ENCODE measurements at places on chromosomes 11 and 22. TPM values are rescaled to one million over a fixed set of nuclear protein-coding genes. Genes with fewer than 3 reads are reported as not detected.
A peak's percentile ranks its signal among the peaks of the same experiment; 100 is the strongest.

DNA sequence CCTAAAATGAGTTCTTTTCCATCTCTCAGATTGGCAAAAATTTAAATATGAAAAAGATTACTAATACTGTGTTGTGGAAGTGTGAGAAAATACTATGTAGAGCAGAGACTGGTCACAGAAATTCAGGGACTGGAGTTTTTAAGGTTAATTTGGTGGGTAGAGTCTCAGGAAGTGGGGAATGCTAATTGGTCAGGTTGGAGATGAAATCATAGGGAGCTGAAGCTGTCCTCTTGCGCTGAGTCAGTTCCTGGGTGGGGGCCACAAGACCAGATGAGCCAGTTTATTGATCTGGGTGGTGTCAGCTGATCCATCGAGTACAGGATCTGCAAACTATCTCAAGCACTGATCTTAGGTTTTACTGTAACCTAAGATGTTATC lies 29.4 kb upstream of the TMEM86A start:
- no peak overlapping the region for H3K4me3 ChIP-seq
- no peaks in the 10 kb centered on the region for H3K36me3 ChIP-seq
- DNase-seq = peak; percentile 52
- no peaks in the 10 kb centered on the region for H3K27me3 ChIP-seq

GRCh38 chr22:35649026-35649553 lies 844 bp downstream of the APOL6 start:
- H3K4me1 ChIP-seq = peaks cover 44% of the 10 kb centered on the region
- DNase-seq = peak; percentile 43

- H3K36me3 ChIP-seq = peaks cover 20% of the 10 kb centered on the region
- H3K4me1 ChIP-seq = no peaks in the 10 kb centered on the region
- no peak overlapping the region for H3K4me3 ChIP-seq
- H3K27ac ChIP-seq = no peak overlapping the region
- DNase-seq = peak; percentile 59
- H3K27me3 ChIP-seq = no peaks in the 10 kb centered on the region
Measured at GRCh38 chr11:65625628-65626342, 10.2 kb downstream of the PCNX3 start.

DNA sequence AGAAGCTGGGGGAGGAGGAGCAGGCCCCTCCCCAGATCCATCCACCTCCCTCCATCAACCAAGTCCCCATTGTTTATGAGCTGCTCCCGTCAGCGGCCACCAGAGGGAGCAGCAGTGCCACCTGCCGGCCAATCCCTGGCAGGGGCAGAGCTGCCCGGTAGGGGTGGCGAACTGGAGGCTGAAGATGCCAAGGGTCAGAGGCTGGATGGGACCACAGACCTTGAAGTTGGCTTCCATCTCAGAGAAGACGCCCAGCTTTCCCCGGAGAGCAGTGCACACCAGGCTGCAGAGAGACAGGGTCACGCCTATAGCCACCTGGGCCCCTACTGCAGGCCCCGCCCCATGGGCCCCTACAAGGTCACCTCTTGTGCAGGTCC lies 3.6 kb downstream of the FIBP start:
- DNase-seq = peak; percentile 87
- H3K4me1 ChIP-seq = peaks cover 77% of the 10 kb centered on the region
- H3K36me3 ChIP-seq = peaks cover 14% of the 10 kb centered on the region
- no peak overlapping the region for H3K4me3 ChIP-seq

- no peaks in the 10 kb centered on the region for H3K36me3 ChIP-seq
- H3K27me3 ChIP-seq = peaks cover 61% of the 10 kb centered on the region
- H3K27ac ChIP-seq = no peak overlapping the region
- DNase-seq = no peak
- peaks cover 4% of the 10 kb centered on the region for H3K4me1 ChIP-seq
Measured at GRCh38 chr11:75087319-75088305, 9.1 kb downstream of the OR2AT4 start.

- H3K27ac ChIP-seq = no peak overlapping the region
- no peaks in the 10 kb centered on the region for H3K36me3 ChIP-seq
- no peak for DNase-seq
- peaks cover 29% of the 10 kb centered on the region for H3K4me1 ChIP-seq
- H3K27me3 ChIP-seq = no peaks in the 10 kb centered on the region
Measured at GRCh38 chr22:42927966-42928365, 70.9 kb upstream of the ARFGAP3 start.

- H3K27me3 ChIP-seq = no peaks in the 10 kb centered on the region
- no peaks in the 10 kb centered on the region for H3K4me1 ChIP-seq
- H3K36me3 ChIP-seq = no peaks in the 10 kb centered on the region
- no peak overlapping the region for H3K27ac ChIP-seq
- H3K4me3 ChIP-seq = no peak overlapping the region
- no peak for DNase-seq
Measured at GRCh38 chr11:40513281-40513680, 946.2 kb downstream of the LRRC4C start.

DNA sequence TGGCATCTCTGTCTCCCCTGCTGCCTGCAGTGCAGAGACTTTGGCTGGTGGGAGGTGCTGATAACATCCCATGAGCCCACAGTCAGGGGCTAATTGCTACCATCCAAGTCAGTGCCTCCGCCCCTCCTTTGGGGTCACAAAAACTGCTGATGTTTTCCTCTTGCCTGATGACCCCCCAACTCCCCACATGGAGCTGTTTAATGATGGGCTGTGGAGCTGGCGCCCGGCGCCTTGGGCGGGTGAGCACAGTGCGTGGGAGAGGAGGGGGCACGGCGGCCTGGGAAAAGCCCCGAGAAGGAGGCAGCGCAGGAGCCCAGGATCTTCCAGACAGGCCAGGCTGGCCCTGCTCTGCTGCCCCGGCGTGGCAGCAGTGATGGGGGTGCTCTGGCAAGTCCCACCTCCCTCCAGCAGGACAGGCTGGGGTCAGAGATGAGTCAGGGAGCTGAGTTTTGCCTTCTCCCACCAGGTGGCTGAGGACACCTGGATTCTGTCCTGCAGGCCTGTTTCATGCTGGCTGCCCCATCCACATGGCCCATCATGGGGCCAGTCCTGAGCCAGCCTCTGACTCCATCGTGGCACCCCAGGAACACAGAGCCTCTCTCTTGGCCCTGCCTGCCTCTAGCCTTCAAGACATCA lies 43.8 kb downstream of the NECTIN1 start:
- no peak overlapping the region for H3K4me3 ChIP-seq
- H3K4me1 ChIP-seq = peaks cover 24% of the 10 kb centered on the region
- no peak for DNase-seq
- no peaks in the 10 kb centered on the region for H3K36me3 ChIP-seq
- H3K27me3 ChIP-seq = peaks cover 25% of the 10 kb centered on the region

DNA sequence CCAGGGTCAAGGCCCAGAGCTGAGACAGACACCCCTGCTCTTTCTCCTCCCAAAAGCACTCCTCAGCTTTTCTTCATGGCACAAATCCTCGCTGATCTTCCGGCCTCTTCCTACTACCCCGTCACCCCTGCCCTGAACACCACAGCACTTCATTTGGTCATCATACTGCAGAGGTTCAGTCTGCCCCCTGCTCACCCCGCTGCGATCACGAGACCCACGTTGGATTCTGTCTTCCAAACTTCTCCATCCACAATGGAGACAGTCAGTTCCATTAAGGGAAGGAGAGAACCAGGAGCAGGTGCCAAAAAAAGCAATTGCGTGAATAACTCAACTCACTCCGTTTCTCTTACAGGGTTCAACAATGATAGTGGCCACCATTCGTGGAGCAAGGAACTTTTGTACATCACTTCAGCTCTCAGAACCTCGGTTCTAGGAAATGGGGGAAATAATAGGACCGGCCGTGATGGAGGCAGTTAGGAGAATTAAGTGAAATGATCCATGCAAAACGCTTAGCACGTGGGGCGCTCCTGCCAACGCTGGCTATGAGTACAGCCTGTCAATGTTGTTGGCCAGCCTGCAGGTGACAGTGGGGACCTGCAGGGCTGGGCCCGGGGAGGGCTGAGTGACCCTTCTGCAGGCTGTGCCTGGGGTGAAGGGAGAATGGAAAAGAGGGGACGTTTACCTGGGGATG lies 45.9 kb downstream of the MN1 start:
- H3K27me3 ChIP-seq = no peaks in the 10 kb centered on the region
- no peaks in the 10 kb centered on the region for H3K36me3 ChIP-seq
- H3K4me1 ChIP-seq = no peaks in the 10 kb centered on the region
- H3K4me3 ChIP-seq = no peak overlapping the region

- no peaks in the 10 kb centered on the region for H3K36me3 ChIP-seq
- H3K27me3 ChIP-seq = no peaks in the 10 kb centered on the region
- no peak overlapping the region for H3K27ac ChIP-seq
Measured at GRCh38 chr11:110870816-110871522, 158.7 kb upstream of the ARHGAP20 start.

GRCh38 chr11:57761301-57762234 lies at the start of gene CTNND1:
Gene CTNND1 (plus strand): TSS chr11:57761802. CDS start chr11:57791479, 29,677 bp downstream.
- DNase-seq = no peak
- no peak within 1 kb of the TSS for H3K4me3 ChIP-seq
- H3K36me3 ChIP-seq = no peaks in the 10 kb centered on the region

GRCh38 chr11:20353829-20354434 lies 9.6 kb upstream of the HTATIP2 start:
- H3K36me3 ChIP-seq = no peaks in the 10 kb centered on the region
- H3K4me3 ChIP-seq = no peak overlapping the region
- H3K4me1 ChIP-seq = peaks cover 4% of the 10 kb centered on the region
- no peak for DNase-seq
- peaks cover 14% of the 10 kb centered on the region for H3K27me3 ChIP-seq

DNA sequence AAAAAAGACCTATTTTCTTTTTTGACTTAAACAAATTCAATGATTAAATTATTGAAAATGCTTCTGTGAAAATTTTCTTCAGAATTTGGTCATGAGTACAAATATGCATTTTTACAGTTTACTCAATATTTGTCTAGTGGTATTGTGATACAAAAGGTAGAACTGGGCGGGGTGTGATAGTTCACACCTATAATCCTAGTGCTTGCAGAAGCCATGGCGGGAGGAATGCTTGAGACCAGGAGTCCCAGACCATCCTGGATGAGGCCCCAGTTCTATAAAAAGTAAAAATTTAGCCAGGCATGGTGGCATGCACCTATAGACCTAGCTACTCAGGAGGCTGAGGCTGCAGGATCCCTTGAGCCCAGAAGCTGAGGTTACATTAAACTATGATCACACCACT lies 90.6 kb downstream of the ARHGAP42 start:
- H3K4me3 ChIP-seq = no peak overlapping the region
- H3K27ac ChIP-seq = no peak overlapping the region
- H3K4me1 ChIP-seq = no peaks in the 10 kb centered on the region
- H3K27me3 ChIP-seq = no peaks in the 10 kb centered on the region

- no peaks in the 10 kb centered on the region for H3K27me3 ChIP-seq
- H3K36me3 ChIP-seq = peaks cover 12% of the 10 kb centered on the region
- DNase-seq = no peak
Measured at GRCh38 chr11:117071344-117071787, 26.9 kb downstream of the SIK3 start.

DNA sequence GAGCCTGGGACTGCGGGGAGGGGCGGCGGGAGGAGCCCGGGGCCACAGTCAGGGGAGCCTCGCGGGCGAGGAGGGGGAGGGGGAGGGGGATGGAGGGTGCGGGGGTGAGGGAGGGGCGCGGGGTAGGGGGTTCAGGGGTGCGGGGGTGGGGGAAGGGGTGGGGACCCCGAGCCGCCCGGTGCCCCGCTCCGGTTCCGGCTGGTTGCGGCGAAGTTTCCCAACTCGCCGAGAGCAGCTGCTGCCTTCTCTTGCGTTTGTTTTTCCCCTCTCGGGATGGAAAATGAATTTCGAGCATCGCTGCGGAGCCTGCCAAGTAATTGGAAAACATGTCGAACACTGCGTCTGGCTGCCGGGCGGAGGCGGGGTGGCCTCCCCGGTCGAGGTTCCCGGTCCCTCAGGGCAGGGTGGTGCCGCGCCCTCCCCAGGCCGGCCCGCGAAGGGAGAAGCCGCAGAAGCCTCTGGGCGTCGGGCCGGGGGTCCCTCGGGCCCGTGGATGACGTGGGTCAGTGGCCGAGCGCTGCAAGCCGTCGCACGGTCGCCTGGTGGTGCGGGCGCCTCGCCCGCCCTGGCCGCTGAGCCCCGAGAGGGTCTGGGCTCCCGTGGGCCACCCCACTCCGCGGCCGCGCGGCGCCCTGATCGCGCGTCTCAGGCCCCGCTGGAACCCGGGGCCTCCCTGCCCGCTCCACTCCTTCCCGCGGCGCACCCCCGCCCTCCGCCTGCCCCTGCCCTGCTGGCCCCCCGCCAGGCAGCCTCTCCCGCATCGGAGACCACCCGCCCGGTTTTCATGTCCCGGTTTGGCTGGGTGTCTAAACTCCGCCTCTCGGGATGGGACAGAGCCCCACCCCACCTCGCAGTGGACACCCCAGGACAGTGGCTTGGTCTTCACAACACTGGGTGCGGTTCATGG lies 12.1 kb downstream of the SPATA19 start:
- no peaks in the 10 kb centered on the region for H3K36me3 ChIP-seq
- H3K4me1 ChIP-seq = peaks cover 3% of the 10 kb centered on the region
- peaks cover 3% of the 10 kb centered on the region for H3K27me3 ChIP-seq
- no peak overlapping the region for H3K27ac ChIP-seq

GRCh38 chr22:44357296-44357965 lies 44.7 kb upstream of the SHISAL1 start:
- H3K27ac ChIP-seq = no peak overlapping the region
- H3K4me3 ChIP-seq = no peak overlapping the region
- no peaks in the 10 kb centered on the region for H3K4me1 ChIP-seq
- no peak for DNase-seq
- H3K36me3 ChIP-seq = no peaks in the 10 kb centered on the region

DNA sequence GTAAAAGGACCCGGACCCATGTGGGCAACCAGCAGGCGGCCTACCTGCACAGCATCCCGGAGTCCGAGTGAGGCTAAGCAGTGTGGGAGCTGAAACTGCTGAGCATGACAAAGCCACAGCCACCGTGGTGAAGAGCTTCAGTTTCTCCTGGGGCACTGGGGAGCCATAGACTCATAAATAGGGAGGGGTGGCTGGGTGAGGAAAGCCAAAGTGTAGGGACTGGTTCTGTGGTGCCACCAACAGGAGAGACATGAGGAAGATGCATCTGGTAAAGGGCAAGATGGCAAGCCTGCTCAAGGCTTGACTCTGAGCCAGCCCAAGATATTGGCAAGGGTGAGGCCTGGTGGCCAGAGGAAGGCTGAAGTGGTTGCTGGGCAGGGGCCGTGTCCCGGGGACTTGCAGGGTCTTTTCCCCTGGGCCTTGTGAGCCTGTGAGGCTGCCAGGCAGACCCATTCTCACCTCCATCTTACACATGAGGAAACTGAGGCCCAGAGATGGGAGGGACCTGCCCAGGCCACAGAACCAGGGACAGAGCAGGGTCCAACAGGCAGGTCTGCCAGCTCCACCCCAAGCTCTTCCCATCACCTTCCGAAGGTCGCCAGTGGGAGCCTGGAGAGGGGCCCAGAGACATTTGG lies 30.4 kb downstream of the CYTH4 start:
- peaks cover 53% of the 10 kb centered on the region for H3K36me3 ChIP-seq
- H3K27me3 ChIP-seq = no peaks in the 10 kb centered on the region
- DNase-seq = no peak
- H3K4me1 ChIP-seq = peaks cover 79% of the 10 kb centered on the region
- no peak overlapping the region for H3K4me3 ChIP-seq

GRCh38 chr22:37077802-37078448 lies 26.4 kb downstream of the KCTD17 start:
- peaks cover 1% of the 10 kb centered on the region for H3K36me3 ChIP-seq
- peak overlapping the region; percentile 32 for H3K4me3 ChIP-seq
- peak; percentile 90 for DNase-seq
- H3K27ac ChIP-seq = peak overlapping the region; percentile 99

CNTF gene
- total RNA-seq = 3.4 TPM

CHORDC1 gene
- total RNA-seq = 90.6 TPM

SMIM35 gene
- 4.0 TPM for total RNA-seq

NAALAD2 gene
- not detected for total RNA-seq

CASP5 gene
- total RNA-seq = not detected

OR10D3 gene
- total RNA-seq = not detected
